BJ (cell line): ENCODE measurements at places on chromosomes 7 and 10.

- DNase-seq: peak; percentile 94
These were observed 4.1 kb upstream of the PLAU start for GRCh38 chr10:73906524-73907447.

- no peak for DNase-seq
These were observed 55.4 kb downstream of the SLC37A3 start for GRCh38 chr7:140342727-140343514.

DNA sequence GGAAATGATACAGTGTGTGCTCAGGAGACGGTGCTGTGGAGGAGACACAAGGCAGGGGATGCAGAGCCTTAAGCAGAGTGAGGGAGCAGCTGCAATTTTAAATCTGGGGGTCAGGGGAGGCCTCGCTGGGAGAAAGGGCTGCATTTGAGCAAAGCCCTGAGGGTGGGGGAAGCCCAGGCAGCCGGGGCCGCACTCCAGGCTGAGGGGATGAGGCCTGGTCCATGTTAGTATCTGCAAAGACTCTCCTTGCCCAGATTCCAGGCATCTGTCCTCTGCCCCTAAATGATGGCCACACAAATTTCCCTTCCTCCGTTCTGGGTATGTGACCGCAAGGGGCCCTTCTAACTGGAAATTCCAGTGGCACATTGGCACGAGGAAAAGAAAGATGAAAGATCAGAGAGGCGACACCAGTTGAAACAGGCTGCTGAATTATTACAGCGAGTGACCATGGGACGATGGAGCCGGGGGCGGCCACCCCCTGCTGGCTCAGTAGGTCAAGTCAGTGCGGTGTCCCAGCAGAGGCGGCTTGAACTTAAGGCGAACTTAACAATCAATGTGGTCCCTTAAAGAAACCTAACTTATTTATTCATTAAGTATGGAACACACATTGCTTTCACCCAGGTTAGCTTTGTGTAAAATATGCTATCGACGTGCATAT lies 62.3 kb upstream of the KAT6B start:
- DNase-seq: no peak

DNA sequence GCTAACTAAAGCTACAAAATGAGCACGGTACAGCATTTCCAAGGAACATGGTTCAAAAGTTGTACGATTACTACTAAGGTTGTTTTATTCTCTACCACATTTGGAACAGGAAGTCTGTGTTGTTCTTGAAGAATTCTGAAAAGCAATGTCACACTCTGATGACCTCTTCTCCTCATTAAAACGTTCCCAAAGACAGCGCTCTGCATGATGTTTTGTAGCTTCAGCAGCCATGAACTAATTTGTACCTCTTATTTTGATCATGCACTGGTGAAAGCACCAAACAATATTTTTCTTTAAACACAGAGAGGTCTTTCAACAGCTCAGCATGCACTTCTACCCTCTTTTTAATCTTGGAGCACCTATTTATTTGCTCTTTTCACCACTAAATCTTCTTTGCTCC lies 75.0 kb upstream of the TES start:
- no peak for DNase-seq

GRCh38 chr10:88820748-88821401 lies 18.3 kb downstream of the LIPM start:
- peak; percentile 77 for DNase-seq

DNA sequence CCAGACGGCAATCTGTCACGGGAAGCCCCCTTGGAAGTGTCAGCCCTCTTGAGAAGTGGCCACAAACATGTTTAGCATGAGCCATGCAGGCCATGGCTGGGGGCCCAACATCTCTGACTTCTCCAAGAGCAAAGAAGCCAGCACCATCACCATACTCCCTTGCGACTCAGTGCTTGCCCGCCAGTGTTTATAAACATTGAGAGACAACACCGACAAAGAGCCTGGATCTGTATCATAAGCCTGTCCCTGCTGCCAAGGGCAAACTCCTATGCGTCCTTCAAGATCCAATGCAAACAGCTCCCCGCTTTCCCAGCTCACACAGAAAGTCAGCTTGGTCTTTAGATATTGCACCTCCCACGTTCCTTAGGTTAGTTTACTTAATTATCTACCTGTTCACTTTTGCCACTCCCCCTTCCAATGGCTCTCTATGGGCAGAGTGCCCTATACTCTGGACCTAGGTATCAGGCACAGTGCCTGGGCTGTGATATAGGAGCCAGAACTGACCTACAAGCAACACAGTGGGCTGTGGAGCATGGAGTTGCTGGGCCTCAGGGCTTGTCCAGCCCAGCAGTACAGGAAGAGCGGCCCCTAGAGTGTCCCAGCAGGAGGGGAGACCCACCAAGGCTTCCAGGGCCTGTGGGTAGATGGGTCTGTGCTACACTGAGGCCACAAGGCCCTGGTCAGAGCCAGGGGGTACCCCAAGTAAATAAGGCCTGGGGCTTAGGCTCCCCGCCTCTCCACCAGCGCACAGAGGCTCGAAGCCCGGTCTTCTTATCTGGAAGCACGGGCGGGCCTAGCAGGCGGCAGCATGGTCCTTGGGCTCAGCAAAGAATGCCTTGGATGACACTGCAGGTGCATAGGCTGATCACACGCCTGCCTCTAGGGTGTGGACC lies 37.7 kb downstream of the CAMK2B start:
- no peak for DNase-seq

DNA sequence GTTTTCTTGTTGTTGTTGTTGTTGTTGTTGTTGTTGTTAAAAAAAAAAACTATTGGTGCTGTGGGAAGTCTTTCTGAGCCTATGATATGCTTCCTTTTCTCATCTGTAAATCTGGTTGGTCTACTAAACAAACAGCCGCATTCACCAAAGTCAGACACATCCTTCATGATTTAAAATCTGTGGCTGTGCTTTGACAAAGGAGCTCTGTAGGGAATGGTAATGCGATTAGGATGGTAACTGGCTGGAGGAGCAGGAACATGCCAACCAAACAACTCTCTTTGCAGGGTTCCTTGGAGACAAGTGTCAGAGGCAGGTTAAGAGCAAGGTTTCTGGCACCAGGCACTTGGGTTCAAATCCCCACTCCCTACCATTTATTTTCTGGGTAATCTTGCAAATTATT lies 14.9 kb upstream of the SP4 start:
- DNase-seq: no peak
